ENCODE measurements at places on chromosomes 6 and 20. TPM values are rescaled to one million over a fixed set of nuclear protein-coding genes. Genes with fewer than 3 reads are reported as not detected.

Gene PPIL6
- total RNA-seq = 0.85 TPM

Gene PROKR2
- total RNA-seq = not detected

Gene TRIM15
- total RNA-seq = not detected

Gene B4GALT5
- 54.8 TPM for total RNA-seq

Gene ASIP
- not detected for total RNA-seq

Gene WFDC10B
- total RNA-seq = not detected

Gene SYNE1
- total RNA-seq = 55.1 TPM

Gene ARMC2
- total RNA-seq = 2.1 TPM

Gene CST7
- not detected for total RNA-seq

Gene TNXB
- total RNA-seq = 0.36 TPM

Gene CDH4
- total RNA-seq = 3.4 TPM

Gene MROH8
- total RNA-seq = 0.45 TPM

Gene BEND3
- 3.7 TPM for total RNA-seq

Gene TEAD3
- total RNA-seq = 0.27 TPM

Gene VGLL2
- not detected for total RNA-seq

Gene GPLD1
- 0.18 TPM for total RNA-seq

Gene NKX2-4
- total RNA-seq = not detected

Gene OR10C1
- total RNA-seq = not detected

Gene ZSCAN31
- 13.4 TPM for total RNA-seq

Gene PHACTR3
- total RNA-seq = not detected

Gene FAM162B
- total RNA-seq = 0.19 TPM

Gene ANGPT4
- not detected for total RNA-seq

Gene PRRT1
- not detected for total RNA-seq

Gene TMC2
- total RNA-seq = not detected

Gene DZANK1
- 0.94 TPM for total RNA-seq

Gene DEFB119
- total RNA-seq = not detected

Gene TRIM10
- not detected for total RNA-seq

Gene DOK5
- 0.36 TPM for total RNA-seq

Gene LGSN
- total RNA-seq = not detected

Gene PSORS1C2
- not detected for total RNA-seq

Gene ECT2L
- total RNA-seq = not detected

Gene GABRR2
- total RNA-seq = 0.19 TPM

Gene ZNF391
- 0.66 TPM for total RNA-seq

Gene GNAS-AS1
- 0.85 TPM for total RNA-seq

Gene ZNF341
- 1.1 TPM for total RNA-seq

Gene GABBR1
- total RNA-seq = 13.6 TPM

Gene SLC32A1
- total RNA-seq = not detected

Gene FAM209B
- not detected for total RNA-seq

Gene C6orf141
- total RNA-seq = 11.3 TPM

Gene CHD6
- 20.4 TPM for total RNA-seq

Gene SLC16A10
- total RNA-seq = not detected

Gene NAA20
- total RNA-seq = 53.3 TPM

All from endothelial cell of coronary artery (primary cell).